ENCODE measurements at places on chromosomes 1 and 21. TPM values are rescaled to one million over a fixed set of nuclear protein-coding genes. Genes with fewer than 3 reads are reported as not detected.

ZNF124 gene
- 79.2 TPM for total RNA-seq

AADACL3 gene
- total RNA-seq = not detected

SEMA4A gene
- 0.69 TPM for total RNA-seq

BSND gene
- 0.45 TPM for total RNA-seq

OR2T29 gene
- total RNA-seq = not detected

Measured in renal cortical epithelial cell (primary cell).